ENCODE measurements at places on chromosomes 6 and 20.

DNA sequence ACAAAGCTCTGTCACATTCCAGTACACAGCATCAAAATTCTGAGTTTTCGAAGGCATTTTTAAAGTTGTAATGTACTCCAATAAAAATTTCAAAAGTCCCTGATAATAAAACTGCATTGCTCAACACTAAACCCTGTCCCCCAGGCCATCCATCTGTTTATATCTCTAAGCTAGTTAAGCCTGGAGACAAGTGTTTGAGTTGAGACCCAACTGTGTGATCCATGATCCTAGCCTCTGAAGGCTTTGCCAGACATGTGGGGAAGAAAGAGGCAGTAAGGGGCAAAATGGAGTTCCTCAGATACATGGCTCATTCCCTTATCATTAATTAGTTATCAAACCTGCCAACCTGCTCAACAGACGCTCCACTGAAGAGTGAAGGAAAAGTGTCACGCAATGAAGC lies 198.4 kb downstream of the ISM1 start:
- no peak for DNase-seq

DNA sequence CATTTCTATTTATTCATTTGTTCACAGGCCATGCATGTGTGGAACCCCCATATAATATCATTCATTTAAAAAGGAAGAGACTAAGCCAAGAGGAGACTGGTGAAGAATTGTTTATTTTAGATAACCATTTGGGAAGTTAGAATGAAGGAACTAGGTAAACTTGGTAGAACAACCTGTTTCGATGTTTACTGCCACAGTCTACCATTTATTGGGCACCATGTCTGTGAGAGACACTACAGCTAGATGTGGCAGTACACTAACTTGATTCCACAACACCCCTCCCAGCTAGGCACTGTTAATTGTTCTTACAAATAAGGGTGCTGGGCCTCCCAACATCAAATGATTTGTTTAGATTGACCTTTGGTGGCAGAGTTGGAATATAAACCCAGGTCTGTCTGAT lies 592.4 kb downstream of the EPM2A start:
- no peak for DNase-seq

GRCh38 chr6:14897831-14898230 lies 348.0 kb upstream of the JARID2 start:
- DNase-seq, result no peak

GRCh38 chr6:30951907-30952469 lies 11.2 kb downstream of the MUCL3 start:
- no peak for DNase-seq

DNA sequence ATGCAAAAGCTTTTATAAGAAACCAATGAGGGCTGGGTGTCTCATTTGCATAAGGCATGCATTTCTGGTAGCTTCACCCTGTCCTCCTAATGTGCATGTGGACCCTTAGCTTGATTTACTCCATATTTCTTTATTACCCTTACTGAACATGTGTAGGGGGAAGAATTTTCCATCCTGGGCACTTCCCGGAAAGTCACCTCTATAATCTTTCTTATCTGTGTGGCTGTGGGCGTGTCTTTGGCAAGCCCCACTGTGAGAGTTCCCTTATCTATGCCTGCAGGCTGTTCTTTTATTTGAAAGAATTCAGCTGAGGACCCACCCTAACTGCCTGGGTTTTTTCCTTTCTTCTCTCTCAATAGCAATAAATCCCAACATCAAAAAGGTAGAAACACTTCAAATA lies 627.8 kb downstream of the DOK5 start:
- no peak for DNase-seq
